Stimulated activated CD4-positive, alpha-beta T cell treated with anti-CD3 and anti-CD28 coated beads, Interleukin-1b, Interleukin-23, amount 100 ng/mL, for 4 hours (primary cell): ENCODE measurements at places on chromosomes 6 and 20.

DNA sequence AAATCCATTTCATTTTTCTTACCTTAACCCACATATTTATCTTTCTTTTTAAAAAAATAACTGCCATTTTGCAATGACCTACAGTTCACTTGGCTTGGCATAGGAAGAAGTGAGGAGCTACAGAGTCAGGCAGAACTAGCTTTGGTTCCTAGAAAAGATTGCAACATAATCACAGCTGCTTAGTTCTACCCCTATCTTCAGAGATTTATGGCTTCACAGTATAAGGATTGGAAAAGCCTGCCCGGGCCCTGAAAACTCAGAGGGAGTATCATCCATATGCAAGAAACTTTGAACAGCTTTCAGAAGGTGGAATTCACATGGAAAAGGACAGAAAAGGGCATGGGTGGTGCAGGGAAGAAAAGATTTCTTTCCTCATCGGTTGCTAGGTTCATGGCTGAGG is 774.3 kb upstream of the CHD6 start:
- DNase-seq: no peak

GRCh38 chr6:132607544-132608233 is 16.4 kb downstream of the TAAR2 start:
- DNase-seq: no peak

- no peak for DNase-seq
These were observed 19.3 kb upstream of the NCR2 start for GRCh38 chr6:41315943-41316620.

DNA sequence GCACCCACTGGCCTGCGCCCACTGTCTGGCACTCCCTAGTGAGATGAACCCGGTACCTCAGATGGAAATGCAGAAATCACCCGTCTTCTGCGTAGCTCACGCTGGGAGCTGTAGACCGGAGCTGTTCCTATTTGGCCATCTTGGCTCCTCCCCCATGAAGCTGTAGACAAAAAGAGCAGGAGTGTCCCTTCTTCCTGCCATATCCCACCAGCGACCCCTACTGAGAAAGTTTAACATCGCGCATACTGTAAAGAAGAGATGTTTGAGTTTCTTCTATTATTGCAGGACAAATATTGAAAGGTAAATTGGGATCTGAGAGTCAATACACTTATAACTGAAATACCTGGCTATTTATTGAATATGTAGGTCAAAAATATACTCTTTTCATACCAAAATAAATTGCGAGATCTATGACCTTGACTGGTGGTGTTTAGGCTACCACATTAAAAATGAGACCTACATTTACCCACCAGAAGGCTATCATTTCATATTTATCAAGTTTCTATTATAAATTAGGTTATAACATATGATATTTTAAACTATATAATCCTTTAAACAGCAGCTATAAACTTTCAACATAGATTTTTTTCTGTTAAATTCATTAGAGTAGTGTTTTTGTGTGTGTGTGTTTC is 586.3 kb downstream of the HTR1B start:
- DNase-seq: no peak

DNA sequence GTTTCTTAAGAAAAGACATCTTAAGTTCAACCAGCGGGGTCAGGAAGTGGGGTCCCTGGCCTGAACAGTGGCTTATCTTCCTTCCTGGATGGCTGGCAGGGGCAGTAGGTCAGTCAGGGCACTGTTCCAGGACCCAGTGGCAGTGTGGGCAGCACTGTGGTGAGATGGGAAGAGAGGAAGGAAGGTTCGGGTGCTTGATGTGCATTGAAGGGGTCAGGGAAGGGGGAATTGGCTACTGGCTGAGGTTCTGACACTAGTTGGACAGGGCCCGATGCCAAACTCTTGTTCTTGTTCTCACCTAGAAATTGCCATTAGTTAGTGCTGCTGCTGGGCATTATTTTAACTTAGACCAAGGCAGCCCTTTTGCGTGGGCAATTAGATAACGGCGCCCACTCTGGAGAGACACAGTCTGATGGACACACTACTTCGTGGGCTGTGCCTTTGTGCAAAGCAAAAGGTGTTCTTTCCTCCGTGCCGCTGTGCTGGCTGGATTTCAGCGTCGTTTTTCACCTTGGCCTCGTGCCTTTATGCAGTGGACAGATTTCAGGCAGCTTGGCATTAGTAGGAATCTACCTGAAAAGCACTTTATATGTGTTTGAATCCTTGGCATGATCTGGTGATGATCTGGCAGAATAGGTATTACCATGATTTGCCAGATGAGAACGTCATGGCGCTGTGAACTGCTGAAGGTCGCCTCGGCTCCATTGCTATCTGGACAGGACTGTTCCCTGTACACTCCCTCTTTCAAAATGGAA is 30.3 kb downstream of the UTRN start:
- DNase-seq: no peak

DNA sequence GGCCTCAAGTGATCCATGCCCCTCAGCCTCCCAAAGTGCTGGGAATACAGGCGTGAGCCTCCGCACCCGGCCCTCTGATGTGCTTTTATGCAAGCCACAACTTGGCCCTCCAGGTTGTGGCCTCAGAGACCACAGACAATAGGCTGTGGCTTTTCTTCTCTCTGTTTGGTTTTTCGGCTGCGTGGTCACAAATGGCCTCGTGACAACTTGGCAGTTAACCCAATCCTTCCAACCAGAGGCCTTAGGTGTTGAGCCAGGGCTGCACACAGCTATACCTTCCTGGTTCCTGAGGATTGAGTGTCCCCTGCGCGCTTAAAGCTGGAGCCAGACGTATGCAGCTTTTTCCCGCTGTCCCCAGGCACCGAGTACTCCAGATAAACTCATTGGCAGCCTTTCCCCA is 6.3 kb upstream of the TGM3 start:
- no peak for DNase-seq
